ENCODE measurements at places on chromosomes 7 and 10.

DNA sequence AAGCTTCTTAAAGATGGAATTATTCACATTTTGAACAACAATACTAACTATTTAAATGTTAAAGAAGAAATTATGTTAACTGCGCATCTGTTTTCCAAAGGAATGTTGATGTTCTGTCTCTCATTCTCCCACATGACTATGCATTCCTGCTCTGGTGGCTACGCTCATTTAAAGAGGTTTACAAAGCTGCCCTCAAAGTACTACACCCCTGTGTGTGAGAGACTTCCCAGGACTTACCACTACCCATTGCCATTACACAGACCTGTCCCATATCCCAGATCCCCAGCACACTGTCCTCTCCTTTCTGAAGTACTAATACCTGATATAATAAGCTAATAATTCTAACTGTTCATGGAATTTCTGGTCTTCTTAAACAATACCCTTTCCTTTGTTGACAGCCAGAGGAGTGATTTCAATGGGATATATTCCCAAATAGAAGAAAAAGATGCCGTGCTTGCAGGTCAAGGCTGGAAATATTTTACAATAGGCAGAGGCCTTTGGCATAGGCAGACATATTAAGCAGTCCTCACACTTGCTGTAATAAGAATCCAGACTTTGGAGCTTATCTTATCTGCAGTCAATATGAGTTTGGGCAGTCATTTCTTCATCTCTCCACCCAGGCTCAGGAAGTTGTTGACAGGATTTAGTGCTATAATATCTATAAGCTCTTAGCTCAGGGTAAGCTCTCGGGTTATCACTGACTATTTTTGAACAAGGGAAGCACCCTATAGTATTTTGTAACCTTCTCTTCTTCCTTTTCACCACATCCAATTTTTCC is 12.2 kb downstream of the LIPF start:
- DNase-seq: no peak

- DNase-seq: no peak
Measured at GRCh38 chr10:73875139-73875475, 752 bp upstream of the CAMK2G start.

DNA sequence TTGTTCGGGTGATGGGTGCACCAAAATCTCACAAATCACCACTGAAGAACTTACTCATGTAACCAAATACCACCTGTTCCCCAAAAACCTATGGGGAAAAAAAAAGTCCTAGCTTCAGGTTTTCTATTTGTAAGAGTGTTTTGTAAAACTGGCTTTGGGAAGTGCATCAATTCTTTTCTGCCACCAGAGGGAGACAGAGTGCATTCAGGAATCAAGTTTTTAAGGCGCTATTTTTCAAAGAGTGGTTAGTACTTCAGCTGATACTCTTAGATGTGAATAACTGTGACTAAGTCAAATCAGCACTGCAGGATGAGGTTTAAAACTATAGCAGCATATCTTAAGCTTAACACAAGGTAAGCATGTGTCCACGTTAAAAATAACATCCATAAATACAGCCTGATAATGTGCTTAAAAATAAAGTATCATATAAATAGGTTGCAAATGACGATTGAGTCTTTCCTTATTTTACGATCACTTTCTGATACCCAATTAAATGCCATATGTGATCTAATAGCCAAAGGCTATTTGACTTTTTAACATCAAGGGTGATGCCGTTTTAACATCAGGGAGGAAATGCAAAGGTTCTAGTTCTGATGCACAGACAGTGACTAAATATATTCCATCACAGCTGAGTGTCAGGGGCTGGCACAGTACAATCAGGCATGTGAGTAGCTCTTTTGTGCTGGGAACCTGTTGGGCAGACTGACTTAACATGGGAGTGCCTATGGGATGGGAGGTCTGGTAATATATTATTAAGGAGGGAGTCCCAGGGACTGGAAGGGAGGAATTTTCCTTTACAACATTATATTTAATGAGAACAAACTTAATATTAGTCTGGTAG is 10.6 kb upstream of the LYZL2 start:
- no peak for DNase-seq

DNA sequence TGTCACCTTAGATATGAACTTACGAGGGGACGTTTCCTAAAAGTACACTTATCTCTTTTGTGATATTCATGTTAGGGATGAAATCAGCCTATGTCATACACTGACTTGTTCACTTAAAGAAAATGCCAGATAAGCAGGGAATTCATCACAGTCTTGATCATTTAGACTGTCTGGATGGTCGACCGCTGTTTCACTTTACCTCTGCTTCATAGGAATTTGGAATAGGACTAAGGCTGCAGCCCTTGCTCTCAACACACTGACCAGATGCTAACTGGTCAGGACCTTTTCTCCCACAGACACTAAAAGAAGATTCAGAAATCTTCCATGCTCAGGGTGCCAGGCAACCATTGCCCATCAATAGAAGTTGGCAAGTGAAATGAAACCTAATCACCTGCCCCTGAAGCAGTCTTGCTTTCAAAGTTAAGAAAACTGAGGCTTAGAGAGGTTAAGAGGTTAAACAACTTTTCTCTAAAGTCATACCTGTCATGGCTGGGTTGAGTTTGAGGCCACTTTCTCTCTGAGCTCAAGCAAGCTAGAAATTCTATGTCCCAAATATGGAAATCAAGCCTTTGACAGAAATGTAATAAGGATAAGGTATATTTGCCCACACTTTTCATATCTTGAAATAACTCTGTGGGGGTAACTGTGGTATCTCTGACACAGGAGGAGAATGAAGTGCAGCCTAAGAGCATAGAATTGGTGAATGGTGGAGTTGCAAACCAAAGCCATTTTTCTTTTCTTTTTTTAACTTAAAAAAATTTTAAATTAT is 77.1 kb downstream of the MAP3K8 start:
- no peak for DNase-seq

- DNase-seq: no peak
Measured at GRCh38 chr10:132664407-132664806, 121.5 kb downstream of the NKX6-2 start.

DNA sequence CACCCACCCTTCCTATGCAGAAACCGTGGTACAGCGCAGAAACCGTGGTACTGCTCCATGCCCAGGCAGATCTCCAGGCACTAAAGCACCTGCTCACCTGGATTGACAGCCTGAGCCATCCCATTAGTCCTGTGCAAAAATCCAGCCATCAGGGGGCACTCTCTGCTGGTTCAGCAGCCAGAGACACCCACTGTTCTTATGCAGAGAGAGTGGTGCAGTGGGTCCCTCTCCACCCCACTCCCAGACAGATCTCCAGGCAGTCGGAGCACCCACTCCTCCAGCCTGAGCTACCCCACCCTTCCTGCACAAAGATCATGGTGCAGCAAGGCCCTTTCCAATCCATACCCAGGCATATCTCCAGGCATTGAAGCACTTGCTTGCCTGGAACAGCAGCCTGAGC is 219.8 kb downstream of the CTNNA3 start:
- DNase-seq: no peak

DNA sequence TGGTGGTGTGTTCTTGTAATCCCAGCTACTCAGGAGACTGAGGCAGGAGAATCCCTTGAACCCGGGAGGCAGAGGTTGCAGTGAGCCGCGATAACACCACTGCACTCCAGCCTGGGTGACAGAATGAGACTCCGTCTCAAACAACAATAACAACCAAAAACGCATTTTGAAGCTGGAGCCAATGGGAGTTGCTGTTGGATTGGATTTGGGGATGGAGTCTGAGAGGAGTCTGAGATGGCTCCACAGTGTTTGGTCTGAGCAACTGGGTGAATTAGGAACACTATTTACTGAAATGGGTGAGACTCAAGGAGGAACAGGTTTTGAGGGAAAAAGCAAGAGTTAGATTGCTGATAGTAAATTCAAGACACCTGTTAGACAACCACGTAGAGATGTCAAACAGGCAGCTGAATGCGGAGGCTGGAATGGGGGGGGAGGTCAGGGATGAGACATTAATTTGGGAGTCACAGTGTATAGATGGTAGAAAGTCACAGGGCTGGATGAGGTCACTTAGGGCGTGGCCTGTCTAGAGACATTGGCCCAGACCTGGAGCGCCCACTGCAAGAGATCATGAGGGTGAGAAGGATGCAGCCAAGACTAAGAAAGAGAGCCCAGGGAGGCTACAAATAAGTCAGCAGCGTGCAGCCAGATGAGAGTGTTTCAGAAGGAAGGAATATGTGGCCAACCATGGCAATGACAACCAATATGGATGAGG is 56.4 kb downstream of the CYCS start:
- no peak for DNase-seq

DNA sequence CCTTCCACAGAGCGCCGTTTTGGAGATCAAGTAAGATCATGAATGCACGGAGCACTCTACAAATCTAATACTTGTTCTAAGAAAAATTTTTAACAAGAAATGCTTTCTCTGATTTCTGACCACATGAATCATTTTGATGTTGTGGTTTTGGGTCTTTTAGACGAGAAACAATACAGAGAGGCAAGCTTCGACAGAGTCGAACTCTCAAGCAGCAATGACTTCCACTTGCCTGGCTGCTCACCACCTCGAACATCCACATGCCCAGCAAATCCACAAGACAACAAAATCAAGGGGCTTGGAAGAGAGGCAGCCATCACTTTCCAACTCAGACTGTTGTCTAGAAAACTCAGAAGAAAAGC is 69.4 kb upstream of the GSDME start:
- no peak for DNase-seq

- DNase-seq: no peak
Measured at GRCh38 chr7:21927693-21928092, 18.0 kb downstream of the CDCA7L start.

- no peak for DNase-seq
Measured at GRCh38 chr7:134558370-134558769, 9.5 kb downstream of the AKR1B15 start.

DNA sequence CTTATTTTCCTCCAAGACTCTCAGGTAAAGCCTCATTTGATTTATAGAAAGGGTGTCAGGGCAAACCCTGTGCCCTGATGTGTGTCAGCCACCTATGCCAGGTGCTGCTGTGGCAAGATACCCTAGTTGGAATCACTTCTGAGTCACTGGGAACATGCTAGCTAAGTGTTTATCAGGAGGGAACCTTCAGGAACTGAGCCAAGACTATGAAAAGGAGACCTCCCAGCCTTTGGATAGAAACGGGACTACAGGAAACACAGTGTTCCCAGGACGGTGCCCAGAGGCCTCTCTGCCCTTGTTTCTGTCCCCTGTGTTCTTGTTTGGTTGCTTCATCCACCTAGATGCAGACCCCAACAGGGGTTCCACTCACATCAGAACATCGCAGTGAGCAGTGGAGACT is 28.5 kb downstream of the CNNM1 start:
- DNase-seq: no peak

DNA sequence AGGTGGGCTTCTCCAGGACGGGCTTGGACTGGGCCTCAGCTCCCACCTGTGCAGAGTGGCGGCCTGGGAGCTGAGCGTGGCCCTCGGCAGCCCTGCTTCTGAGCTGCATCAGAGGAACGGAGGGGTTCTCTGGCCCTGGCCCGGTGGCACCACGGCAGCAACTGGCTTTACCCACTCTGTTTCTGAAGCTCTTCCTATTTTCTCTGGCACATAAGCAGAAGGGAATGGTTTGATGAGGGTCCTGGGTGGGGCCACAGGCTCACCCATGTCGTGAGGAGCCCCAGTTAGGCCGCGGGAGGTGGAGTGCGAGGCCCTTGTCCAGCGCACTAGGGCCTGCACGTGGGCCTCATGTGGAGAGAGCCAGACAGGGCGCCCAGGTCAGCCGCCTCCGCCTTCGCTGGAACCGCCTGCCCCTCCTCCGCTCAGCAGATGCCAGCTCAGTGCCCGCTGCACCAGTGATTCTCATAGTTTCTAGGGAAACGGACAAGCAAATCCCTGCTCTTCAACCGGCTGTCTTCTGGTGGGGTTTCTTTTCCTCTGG is 284.0 kb downstream of the CELF2 start:
- DNase-seq: no peak

- DNase-seq: no peak
Measured at GRCh38 chr10:133390597-133391248, 3.2 kb upstream of the MTG1 start.

DNA sequence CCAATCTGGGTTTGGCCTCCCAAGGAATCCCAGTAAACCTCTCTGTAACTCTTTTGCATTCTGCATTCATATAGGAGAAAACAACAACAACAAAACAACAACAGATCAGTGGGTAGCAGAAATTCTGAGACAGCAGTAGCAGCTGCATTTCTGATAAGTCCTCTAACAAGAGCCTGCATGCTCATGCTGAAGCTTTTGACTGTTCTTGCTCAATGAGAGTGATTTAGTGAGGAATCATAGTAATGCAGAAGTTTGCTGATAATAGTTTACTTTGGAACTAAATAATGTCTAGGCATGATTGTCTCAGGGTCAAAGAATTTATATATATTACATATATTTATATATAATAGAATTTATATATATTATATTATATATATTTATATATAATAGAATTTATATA is 35.2 kb downstream of the BMPER start:
- DNase-seq: no peak

DNA sequence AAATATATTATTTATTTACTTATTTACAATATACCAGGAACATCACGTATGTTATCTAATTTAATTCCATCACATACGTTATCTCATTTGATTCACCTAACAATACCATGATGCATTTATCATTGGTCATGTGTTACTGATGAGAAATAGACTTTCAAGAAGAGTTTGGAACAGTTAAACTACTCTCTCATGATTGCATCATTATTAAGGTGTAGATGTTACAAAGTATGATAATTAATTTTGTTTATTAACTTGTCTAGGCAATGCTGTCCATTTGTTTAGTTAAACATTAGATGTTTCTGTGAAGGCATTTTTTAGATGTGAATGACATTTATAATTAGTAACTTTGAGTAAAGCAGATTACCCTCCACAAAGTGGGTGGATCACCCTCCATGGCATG is 32.0 kb upstream of the PCDH15 start:
- DNase-seq: no peak

DNA sequence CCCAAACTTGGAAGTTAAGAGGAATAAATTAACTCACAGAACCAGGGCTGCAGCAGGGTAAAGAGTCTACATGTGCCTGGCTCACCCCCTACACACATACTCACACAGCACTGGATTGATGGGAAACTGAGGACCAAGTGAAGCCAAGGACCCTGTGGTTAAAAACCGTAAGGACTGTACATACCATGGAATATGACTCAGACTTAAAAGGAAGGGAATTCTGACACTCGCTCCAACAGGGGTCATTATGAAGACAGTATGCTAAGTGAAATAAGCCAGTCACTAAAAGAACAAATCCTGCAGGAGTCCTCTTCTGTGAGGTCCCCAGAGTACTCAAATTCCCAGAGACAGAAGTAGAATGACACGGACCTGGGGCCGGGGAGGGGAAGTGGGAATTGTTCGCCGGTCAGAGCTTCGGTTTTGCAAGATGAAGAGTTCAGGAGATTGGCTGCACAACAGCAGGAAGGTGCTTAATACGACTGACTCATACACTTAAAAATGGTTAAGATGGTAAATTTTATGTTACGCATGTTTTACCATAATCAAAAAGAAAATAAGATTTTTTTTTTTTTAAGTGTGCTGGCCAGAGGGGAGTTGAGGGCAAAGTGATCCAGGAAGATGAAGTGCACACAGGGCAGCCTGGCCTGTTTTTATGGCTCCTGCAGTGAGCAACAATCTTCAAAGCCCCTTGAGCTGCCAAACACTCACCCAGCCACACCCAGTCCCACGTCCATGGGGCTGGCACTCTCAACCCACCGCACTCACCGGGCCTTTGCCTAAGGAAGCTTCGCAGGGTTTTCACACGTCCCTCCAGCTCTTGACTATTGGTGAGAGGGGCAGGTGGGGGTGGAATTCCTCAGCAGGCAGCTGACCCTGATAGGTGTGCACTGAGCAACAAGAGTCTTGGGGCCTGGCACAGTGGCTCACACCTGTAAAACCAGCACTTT is 26.4 kb downstream of the DRGX start:
- no peak for DNase-seq

- no peak for DNase-seq
Measured at GRCh38 chr7:97373736-97374135, 256.2 kb downstream of the SDHAF3 start.
